ENCODE measurements at places on chromosomes 7 and 10.

DNA sequence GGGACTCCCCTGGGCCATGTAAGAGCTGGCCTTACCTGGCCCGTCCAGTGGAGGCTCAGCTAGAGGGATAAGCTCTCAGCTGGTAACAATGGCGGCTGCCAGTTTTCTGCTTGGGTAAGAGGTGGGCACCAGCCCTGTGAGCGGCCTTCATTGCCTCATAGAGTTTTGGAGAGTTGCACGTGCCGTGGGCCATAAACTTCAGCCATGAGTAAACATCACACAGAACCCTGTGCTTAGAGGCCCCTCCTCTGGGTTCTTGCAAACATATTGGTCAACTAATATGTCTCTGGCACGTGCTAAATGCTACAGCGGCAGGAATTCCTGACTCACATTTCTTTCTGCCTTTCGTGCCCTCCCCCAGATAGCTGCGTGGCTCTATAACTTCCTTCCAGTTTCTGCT is 103.9 kb upstream of the LEP start:
- no peak for DNase-seq

- DNase-seq = no peak
Observed at GRCh38 chr10:88457660-88458059, 125.5 kb downstream of the RNLS start.

- DNase-seq = no peak
Observed at GRCh38 chr7:126662856-126663255, 589.9 kb downstream of the GRM8 start.

DNA sequence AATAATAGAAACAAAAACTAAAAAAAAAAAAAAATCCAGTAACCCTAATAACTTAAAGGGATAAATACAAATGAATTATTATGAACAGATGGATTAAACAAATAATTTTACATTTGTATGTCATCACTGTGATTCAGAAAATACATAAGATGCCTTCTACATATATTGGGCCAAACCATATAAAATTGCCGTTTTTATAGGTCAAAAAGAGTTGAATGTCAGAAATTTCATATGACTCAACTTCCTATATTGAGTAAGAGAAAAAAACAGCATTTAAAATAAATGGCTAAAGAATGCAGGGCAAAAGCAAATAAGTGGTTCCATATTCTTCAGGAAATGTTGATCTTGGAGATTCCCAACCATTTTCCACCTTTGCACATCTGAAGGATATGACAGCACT is 9.4 kb downstream of the SLC35B4 start:
- no peak for DNase-seq

DNA sequence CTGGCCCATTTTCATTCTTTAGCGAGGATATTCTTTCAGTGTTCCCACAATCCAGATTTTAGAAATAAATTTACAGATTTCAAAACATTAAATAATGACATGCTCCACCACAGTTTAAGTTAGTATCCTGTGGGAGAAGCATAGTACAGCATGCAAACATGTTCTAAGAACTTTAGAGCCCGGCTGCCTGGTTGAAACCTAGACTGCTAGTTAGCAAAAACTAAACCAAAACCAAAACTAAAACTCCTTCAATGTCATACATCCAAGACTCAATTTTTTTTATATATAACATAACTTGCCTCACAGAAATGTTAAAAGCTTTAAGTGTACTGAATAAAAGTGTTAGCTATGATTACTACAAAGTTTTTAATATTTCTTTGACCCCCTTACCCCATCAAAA is 17.0 kb downstream of the TRA2A start:
- DNase-seq = no peak

- DNase-seq = no peak
Observed at GRCh38 chr10:100802607-100803006, 57.2 kb downstream of the PAX2 start.

Measured in GDM1 (cell line).